ENCODE measurements at places on chromosomes 7 and 10.

DNA sequence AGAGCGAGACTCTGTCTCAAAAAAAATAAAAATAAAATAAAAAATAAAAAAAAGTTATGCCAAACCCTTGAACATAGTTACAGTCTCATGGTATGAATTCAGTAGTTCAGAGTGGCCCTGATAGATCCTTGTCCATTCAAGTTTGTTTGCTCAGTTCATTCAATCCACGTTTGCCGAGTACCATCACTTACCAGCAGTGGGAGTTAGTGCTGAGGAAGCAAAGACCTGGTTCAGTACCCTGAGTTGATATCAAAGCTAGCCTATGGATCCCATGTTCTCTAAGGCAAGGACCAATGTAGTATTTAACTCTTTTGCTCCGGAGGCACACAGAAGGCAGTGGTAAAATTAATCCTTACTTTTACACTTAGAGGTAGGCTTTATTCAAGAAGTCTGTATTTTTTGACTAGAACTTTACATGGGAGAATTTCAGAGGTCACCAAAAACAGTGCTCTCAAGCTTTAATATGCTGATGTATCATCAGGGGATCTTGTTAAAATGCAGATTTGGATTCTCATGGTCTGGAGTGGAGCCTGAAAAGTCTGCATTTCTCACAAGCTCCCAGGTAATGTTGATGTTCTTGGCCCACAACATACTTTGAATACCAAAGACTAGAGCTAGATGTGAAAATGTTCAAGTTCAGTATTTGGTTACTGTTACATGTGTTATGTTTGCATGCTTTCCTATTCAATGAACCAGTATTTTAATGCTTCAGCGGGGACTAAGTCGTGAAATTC lies 38.1 kb upstream of the HBP1 start:
- DNase-seq = no peak

DNA sequence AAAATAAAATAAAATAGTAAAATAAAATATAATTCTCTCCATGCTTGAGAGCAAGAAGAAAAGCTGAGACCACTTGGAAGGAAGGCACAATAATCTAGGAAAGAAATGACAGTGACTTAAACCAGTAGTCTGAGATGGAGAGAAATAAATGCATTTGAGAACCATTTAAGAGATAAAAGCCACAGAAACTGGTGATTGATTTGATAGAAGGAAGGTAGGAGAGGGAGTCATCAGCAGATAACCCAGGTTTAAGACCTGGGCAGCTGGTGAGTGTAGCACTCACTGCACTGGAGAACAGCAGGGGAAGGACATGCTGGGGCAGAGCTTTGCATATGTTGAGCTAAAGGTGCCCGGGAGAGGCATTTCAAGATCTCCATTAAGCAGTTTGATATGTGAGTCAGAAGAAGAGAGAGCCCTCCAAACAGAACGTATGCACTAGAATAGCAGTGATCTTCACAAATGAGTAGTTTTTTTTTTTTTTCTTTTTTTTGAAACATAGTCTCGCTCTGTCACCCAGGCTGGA lies 268.0 kb downstream of the DYNC1I1 start:
- no peak for DNase-seq

DNA sequence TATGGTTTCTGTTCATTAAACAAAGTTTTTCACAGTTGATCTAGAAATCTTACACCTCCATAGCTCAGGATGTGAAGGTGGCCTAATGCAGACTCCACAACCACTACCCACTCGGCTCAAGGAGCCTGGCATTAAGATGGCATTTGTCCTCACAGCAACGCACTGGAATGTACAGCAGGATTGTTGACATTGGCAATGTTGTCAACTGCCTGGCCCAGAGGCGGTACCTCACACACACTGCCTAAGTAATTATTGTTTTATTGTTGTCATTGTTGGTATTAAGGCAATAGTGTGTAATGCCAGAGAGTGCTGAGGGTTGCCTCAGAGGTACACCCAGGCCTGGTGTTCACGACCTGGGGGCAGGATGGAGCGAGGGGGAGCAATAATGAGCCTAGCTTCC lies 38.3 kb downstream of the LRRC18 start:
- no peak for DNase-seq

GRCh38 chr10:116925056-116925455 lies 75.8 kb downstream of the ENO4 start:
- DNase-seq = no peak

DNA sequence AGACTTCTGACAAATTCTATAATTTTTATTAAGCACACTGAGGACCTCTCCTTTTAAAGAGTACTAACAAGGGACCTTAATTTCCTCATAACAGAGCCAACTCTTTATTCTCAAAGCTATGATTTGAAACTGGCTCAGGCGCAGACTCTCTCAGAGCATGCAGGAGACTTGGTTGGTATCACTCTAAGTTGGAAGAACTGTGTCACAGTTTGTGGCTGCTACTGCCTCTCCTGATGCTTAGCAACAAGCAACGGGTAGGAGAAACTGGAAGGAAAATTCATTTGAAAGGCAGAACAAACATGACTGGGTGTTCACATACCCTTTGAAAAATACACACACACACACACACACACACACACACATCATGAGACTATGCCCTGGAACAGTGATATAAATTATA lies 33.3 kb downstream of the ENO4 start:
- no peak for DNase-seq

DNA sequence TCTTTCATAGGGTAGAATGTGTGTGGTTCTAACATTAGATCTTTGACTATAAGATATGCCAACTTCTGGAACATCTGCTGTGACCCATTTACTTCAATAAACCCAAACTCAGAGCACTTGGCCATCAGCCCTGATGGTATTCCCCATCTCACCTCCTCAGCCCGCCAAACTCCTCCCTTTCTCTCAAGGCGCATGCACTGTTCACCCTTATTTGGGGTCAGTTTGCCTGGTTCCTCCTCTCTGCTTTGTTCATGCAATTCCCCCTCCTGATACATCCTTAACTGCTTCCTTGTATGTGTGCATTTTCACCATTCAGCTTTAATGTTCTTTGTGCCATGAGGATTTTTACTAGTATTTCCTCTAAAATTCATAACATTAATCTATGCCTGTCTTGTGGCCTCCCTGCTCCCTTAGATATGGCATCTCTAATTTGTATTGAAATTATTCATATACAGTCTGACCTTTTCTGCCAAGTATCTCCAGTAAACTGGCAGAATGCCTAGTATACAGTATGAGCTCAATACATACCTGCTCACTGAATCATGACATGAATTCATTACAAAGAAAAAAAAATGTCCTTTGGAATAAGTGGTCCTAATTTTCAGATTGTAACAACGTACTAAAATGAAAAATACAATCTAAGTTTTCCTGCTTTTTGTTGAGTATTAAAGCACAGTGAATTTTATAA lies 336.8 kb upstream of the IGFBP3 start:
- no peak for DNase-seq

GRCh38 chr7:152328234-152328633 lies 107.6 kb downstream of the KMT2C start:
- DNase-seq = no peak

- DNase-seq = no peak
These were observed 257.9 kb downstream of the GRID1 start for GRCh38 chr10:86108696-86109095.

- DNase-seq = no peak
These were observed 172.7 kb downstream of the PLXNA4 start for GRCh38 chr7:132403465-132404110.

DNA sequence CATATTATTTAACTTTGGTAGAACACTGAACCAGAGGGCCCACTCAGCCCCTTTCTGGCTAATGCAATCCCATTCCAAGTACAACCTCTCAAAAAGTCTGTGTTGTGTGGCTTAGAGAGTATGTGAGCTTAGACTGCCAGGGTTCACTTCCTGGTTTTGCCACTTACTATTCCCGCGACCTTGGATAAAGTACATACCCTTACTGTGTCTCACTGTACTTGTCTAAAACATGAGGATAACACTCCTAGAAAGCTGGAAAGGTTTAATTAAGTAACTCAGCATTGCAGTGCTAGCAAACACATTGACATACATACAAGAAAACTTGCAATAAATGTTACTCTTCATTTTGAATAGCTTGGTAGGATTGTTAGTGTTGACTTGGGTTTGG lies 215.8 kb downstream of the CHCHD3 start:
- DNase-seq = no peak

DNA sequence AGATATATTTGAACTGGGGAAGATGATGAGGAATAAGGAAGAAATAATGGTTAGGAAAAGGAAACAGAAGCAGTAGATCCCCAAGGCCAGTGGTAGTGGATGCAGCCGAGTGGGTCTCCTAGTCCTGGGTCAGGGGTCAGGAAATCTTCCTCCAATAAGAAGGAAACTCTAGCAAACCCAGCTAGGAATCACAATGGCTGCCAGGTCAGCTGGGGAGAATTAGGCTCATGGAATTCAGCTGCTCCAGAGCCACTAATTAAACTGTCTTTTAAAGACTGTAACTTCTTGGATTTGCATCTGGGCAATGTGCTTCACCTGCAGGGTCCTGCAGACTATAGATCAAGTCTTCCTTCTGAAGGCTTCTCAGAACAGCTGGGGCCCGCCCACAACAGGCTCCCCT lies 644.4 kb downstream of the KCNMA1 start:
- DNase-seq = no peak

DNA sequence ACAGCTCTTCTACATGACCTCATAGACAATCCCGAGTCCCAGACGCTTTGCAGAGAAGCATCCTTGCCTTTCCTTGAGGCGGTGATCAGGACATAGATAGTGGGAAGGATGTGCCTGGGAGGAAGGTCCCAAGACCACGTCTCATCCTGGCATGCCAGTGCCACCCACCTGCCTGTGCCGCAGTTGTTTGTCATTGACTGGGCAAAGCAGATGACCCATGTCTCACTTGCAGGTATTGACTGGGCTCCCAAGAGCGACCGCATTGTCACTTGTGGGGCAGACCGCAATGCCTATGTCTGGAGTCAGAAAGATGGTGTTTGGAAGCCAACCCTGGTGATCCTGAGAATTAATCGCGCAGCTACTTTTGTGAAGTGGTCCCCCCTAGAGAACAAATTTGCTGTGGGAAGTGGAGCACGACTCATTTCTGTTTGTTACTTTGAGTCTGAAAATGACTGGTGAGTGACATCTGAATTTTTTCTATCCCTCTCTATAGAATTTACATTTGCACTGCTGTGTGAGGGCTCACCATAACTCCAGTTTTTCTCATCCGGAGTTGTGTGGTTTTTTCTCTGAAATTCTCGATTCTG lies 18.5 kb downstream of the ARPC1A start:
- no peak for DNase-seq

- DNase-seq = no peak
These were observed 1177.7 kb upstream of the AUTS2 start for GRCh38 chr7:68420342-68421192.

GRCh38 chr10:49140304-49141177 lies 6.7 kb upstream of the FAM170B start:
- no peak for DNase-seq

- no peak for DNase-seq
These were observed 1.6 kb upstream of the RASGEF1A start for GRCh38 chr10:43268491-43268890.

GRCh38 chr7:116842371-116842770 lies 20.0 kb upstream of the CAPZA2 start:
- no peak for DNase-seq

DNA sequence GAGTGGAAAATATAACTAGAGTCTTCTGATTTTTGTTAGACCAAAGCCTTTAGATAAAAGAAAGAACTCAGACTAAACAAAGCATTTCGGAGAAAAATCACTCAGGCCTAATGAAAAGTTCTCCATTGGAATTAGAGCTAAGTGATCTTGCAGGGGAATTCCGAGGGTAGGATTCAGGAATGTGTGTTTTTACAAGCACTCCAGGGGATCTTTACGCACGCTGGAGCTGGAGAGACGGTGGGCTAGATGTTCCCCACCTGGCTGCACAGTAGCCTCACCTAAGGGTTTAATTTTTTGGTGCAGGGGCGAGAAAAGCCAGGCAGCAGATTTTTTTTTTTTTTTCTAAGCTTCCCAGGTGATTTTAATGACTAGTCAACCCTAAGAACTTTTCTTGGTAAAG lies 7.9 kb upstream of the PAPSS2 start:
- no peak for DNase-seq

DNA sequence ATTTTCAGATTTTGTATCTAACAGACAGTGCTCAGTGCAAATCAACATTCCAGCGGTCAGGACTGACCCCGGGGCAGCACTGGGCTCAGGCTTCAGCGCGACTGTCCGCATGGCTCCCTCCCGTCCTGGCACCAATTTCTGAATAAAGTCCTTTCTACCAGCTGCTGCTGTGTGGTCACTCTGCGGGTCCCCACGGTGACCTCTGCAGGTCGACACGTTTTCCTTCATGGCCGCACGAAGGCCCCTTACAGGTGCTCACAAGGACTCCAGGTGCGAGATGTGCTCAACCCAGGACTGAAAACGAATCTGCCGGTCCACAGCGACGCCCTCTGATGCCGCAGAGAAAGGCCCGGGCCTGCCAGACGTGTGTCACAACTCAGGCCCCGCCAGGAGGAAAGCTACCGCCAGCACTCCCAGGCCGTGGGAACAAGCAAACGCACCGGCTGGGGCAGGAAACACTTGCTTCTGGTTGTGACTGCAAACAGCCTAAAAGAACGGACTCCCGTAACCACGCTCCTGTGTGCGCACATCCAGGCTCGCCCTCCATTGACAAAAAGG lies 3.7 kb upstream of the UTF1 start:
- no peak for DNase-seq

GRCh38 chr7:47852330-47853245 lies 95.7 kb downstream of the PKD1L1 start:
- DNase-seq = no peak

DNA sequence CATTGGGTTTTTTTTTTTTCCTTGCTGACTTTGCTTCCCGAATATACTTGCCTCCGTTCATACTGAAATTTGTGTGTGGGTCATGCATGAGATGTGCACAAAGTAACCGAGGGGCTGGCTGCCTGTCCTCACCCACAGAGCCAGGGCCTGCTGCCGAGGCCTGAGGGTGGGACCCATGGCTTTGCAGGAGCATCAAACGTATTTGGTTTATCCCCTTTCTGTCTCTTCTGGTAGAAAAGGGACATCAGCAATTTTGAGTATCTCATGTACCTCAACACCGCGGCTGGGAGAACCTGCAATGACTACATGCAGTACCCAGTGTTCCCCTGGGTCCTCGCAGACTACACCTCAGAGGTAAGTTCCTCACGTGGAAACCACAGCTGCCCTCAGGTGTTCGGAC lies 3.5 kb upstream of the LRRC18 start:
- DNase-seq = no peak
